IPS DF 19.7 (cell line): ENCODE measurements at places on chromosomes 3 and 15.

- DNase-seq = no peak
These were observed 183.8 kb upstream of the THRB start for GRCh38 chr3:24678421-24678865.

DNA sequence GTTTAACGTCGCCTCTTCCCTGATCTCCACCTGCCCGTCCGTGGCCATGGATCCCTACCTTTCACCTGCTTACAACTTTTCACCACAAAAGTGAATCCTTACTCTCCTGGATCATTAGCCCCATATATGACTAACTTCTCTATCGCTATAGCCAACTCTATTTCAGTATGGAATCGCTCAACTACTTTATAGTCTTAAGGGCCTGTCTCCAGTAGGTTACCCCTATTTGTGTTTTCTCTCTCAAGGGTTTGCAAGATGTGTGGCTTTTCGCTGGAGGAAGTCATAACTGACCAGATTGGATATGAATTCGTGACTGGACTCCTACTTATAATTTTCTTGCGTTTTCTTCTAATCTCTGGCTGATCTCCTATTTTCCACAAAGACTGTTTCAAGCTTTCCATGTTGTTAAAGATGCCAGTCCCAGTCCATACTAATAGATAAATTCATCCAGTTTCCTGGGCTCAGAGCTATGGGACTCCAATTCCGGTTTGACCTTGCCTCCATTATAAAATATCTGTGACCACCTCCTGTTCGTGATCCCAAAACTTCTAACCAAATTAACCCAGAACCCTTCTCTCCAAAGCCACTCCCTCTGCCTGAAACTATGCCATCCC lies 1.3 kb upstream of the STAG1 start:
- no peak for DNase-seq

- DNase-seq = no peak
These were observed 3.8 kb upstream of the KIF23 start for GRCh38 chr15:69410248-69410874.

DNA sequence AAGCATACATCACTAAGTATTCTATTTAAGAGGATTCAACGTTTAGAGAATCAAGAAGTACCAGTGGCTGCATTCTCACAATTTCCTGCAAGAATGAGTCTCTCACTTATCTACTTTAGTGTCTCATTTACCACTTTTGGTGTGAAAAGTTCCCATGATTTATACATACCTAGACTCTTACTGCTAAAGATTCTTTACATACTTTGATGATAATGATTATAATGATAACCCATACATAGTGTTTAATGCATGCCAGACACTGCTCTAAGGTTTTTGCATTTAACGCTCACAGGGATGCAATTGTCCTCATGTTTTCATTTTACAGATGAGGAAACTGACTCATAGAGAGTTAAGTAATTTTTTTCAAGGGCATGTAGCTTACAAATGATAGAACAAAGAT lies 133.6 kb downstream of the TMEM108 start:
- DNase-seq = no peak
